ENCODE measurements at places on chromosomes 12 and 14. TPM values are rescaled to one million over a fixed set of nuclear protein-coding genes. Genes with fewer than 3 reads are reported as not detected.

DNA sequence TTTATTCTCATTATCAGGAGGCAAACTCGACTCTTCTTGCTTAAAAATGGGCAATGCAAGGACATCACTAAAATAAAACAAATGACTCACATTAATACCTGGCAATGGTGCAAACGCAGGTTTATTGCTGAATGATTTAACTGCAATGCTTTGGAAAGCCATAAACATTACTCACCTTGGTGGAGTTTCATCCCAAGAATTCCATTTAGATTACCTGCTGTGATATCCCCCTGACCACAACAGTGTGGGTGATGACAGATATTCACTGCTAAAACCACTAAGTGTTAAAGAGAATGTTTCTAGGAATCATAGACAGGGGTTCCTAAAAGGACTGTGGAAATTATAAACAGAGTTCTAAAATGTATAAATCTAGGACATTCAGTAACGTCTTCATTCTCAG lies 35.3 kb upstream of the CSRNP2 start:
- H3K4me3 ChIP-seq, result no peak overlapping the region
- no peaks in the 10 kb centered on the region for H3K27me3 ChIP-seq
- no peaks in the 10 kb centered on the region for H3K4me1 ChIP-seq
- DNase-seq, result peak; percentile 40
- H3K36me3 ChIP-seq, result peaks cover 15% of the 10 kb centered on the region

- peaks cover 3% of the 10 kb centered on the region for H3K36me3 ChIP-seq
- H3K27me3 ChIP-seq, result no peaks in the 10 kb centered on the region
- H3K4me1 ChIP-seq, result no peaks in the 10 kb centered on the region
- no peak overlapping the region for H3K27ac ChIP-seq
Observed at GRCh38 chr12:32155961-32156529, 49.4 kb downstream of the BICD1 start.

- H3K27me3 ChIP-seq, result peaks cover 22% of the 10 kb centered on the region
- no peak overlapping the region for H3K4me3 ChIP-seq
- peaks cover 3% of the 10 kb centered on the region for H3K36me3 ChIP-seq
- H3K27ac ChIP-seq, result no peak overlapping the region
- H3K4me1 ChIP-seq, result peaks cover 40% of the 10 kb centered on the region
Observed at GRCh38 chr12:49091056-49091835, 3.4 kb downstream of the DHH start.

GRCh38 chr14:68733086-68733914 lies 59.6 kb downstream of the ZFP36L1 start:
- no peaks in the 10 kb centered on the region for H3K27me3 ChIP-seq
- no peak overlapping the region for H3K27ac ChIP-seq
- no peaks in the 10 kb centered on the region for H3K4me1 ChIP-seq
- H3K4me3 ChIP-seq, result no peak overlapping the region
- no peak for DNase-seq

GRCh38 chr14:104805326-104805678 lies 4.4 kb downstream of the ZBTB42 start:
- DNase-seq, result no peak
- H3K27me3 ChIP-seq, result no peaks in the 10 kb centered on the region
- H3K27ac ChIP-seq, result no peak overlapping the region
- H3K4me1 ChIP-seq, result peaks cover 17% of the 10 kb centered on the region
- H3K36me3 ChIP-seq, result peaks cover 23% of the 10 kb centered on the region

DNA sequence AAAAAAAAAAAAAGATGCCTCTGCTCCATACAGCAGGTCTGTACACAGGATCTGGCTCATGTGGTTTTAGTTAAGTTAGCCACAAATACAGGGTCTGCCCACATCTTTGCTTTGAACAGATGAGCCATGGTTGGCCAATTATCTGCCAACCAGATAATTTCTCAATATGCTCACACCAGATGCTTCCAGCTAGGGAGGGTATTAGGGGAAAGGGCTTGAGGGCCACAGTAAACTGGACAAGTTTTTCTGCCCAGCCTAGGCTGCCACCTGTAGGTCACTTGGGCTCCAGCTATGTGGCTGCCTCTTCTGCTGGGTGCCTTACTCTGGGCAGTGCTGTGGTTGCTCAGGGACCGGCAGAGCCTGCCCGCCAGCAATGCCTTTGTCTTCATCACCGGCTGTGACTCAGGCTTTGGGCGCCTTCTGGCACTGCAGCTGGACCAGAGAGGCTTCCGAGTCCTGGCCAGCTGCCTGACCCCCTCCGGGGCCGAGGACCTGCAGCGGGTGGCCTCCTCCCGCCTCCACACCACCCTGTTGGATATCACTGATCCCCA lies 776 bp downstream of the RDH5 start:
- H3K27me3 ChIP-seq, result no peaks in the 10 kb centered on the region
- H3K4me3 ChIP-seq, result peak overlapping the region; percentile 40
- H3K4me1 ChIP-seq, result peaks cover 8% of the 10 kb centered on the region
- peak; percentile 74 for DNase-seq
- H3K36me3 ChIP-seq, result peaks cover 74% of the 10 kb centered on the region
- H3K27ac ChIP-seq, result peak overlapping the region; percentile 84

- no peak for DNase-seq
- H3K4me3 ChIP-seq, result no peak overlapping the region
- H3K27me3 ChIP-seq, result no peaks in the 10 kb centered on the region
- H3K36me3 ChIP-seq, result peaks cover 29% of the 10 kb centered on the region
- no peaks in the 10 kb centered on the region for H3K4me1 ChIP-seq
- no peak overlapping the region for H3K27ac ChIP-seq
Observed at GRCh38 chr14:74671789-74672188, 41.1 kb downstream of the AREL1 start.

DNA sequence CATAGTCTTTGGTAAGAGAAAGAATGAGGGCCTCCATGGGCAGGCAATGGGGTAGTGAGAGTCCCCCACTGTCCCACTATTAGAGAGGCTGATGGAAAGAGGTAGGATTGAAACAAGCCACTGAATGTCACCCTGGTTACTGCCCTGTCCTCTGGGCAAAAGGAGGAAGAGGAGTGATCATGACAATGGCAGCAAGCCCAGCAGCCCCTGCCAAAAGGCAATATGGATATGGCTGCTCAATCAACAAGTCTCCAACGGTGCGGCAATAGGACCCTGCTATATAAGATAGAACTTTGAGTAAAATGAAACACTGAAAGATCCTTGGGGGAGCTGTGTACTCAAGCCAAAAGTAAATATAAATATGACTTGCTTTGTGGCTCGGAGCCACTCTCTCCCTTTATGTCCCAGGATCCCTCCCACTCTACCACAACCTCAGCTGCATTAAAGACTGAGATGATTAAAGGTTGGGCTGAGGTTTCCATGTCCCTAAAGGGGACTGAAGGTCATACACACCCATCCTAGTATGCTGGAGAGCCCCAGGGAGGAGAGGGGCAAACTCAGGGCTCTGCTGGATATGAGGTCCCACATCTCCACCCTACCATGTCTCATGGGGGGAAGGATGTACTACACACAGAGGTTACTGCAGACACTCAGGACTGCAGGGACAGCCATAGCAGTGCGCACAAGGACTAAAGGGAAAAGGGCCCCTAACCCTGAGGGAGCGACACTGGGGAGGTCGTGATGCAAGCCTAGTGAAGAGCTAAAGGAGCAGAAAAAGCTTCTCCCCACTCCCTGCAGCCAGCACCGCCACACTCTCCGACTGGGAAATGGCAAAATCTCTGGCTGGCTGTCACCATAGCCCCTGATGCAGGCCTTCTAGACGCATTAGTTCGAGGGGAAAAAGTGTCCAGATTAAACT lies 5.9 kb downstream of the POMT2 start:
- no peaks in the 10 kb centered on the region for H3K27me3 ChIP-seq
- no peak for DNase-seq
- H3K4me1 ChIP-seq, result no peaks in the 10 kb centered on the region
- H3K27ac ChIP-seq, result peak overlapping the region; percentile 28
- no peaks in the 10 kb centered on the region for H3K36me3 ChIP-seq
- H3K4me3 ChIP-seq, result no peak overlapping the region

DNA sequence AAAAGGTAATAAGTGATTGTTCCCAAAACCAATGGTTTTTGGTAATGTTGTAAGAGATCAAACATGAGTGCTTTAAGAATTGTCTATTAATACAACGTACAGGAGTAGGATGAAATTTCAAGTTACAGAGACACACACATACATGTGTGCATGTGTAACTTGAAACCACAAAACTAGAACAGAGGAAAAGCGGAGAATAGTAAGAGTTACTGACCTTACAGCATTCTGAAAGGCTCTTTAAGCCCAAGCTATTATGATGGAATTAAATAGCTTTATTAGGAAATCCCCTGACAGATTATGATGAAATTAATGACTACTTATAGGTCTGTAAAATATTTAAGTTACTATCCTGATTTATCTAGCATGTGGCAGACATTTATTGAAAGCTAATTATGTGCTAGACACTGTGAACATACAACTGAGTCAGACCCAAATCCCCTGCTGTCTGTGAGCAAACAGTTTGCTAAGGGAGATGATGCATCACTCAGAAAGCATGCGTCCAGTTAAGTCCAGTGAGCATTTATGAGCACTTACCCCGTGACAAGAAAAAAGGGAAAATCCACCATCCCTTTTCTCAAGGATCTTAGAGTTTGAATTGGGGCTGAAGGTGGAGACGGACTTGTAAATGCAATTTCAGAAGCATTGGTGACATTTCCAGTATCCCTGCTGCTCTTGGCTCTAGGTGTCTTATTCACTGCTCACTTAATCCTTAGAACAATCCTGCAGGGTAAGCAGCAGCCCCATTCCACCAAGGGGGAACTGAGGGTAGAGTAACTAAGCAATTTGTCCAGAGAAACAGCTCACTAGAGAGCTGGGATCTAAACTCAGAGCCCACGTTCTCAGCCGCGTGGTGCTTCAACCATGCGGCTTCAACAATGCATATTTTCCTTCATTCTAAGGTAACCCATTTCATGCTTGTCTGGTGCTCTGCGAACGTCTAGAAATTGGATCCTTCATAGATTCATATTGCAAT lies 117.4 kb downstream of the EML1 start:
- no peaks in the 10 kb centered on the region for H3K4me1 ChIP-seq
- no peak for DNase-seq
- no peak overlapping the region for H3K4me3 ChIP-seq

GRCh38 chr12:93789767-93790166 lies 112.6 kb downstream of the CRADD start:
- no peaks in the 10 kb centered on the region for H3K36me3 ChIP-seq
- H3K27ac ChIP-seq, result no peak overlapping the region
- no peak overlapping the region for H3K4me3 ChIP-seq
- H3K4me1 ChIP-seq, result no peaks in the 10 kb centered on the region
- no peaks in the 10 kb centered on the region for H3K27me3 ChIP-seq
- DNase-seq, result no peak

DNA sequence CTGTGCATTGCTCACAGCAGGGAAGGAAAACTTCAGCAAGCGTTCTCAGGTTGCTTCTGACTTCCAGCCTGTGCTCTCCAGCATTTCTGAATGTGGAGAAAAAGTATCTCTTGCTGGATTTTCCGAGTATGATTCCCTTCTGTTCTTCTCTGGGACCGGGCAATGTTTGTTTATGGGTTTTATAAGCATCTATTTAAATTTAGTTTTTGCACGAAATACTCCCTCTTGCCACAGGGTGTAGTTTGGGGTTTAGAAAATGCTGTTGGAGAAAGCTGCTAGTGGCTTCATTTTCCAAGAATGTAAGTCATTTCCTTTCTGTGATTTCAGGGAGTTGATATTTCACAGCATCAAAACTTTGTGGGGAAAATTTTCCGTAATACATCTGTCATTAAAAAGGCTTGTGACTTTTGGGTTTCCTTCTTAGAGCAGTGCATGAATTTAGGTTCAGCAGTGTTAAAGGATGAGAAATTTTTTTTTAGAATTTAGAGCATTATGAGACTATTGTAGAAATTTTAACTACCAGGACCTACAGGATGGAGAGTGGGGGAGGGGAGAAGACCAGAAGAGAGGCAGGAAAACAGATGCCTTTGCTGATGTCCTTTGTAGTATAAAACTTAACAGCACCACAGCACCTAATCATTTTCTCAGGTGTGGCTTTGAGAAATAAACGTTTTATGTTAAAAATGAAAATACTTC lies 1.5 kb downstream of the FRMD6 start:
- H3K27me3 ChIP-seq, result peaks cover 2% of the 10 kb centered on the region
- peaks cover 9% of the 10 kb centered on the region for H3K4me1 ChIP-seq
- no peaks in the 10 kb centered on the region for H3K36me3 ChIP-seq
- H3K4me3 ChIP-seq, result peak overlapping the region; percentile 58

DNA sequence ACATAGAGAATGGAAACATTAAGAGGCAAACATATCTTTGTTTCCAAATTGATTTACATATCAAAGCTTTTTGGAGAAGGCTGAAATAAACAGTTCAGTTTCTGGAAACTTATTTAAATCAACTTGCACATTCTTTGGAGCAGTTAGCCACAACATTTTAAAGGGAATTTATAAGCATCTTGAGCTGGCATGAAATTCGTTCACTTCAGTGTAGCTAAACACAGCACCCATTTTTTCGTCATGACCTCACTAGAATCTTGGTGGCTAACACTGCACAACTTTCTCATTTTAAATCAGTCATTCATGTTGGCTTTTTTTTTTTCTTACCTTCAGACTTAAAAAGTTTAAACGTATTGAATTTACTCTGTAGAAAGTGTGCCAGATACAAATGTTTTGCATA lies 1139.9 kb upstream of the FLRT2 start:
- DNase-seq, result no peak
- H3K4me1 ChIP-seq, result no peaks in the 10 kb centered on the region
- H3K4me3 ChIP-seq, result no peak overlapping the region
- no peaks in the 10 kb centered on the region for H3K27me3 ChIP-seq
- H3K36me3 ChIP-seq, result no peaks in the 10 kb centered on the region
- no peak overlapping the region for H3K27ac ChIP-seq

- no peaks in the 10 kb centered on the region for H3K4me1 ChIP-seq
- no peaks in the 10 kb centered on the region for H3K27me3 ChIP-seq
- peak overlapping the region; percentile 68 for H3K4me3 ChIP-seq
- peak; percentile 62 for DNase-seq
Observed at GRCh38 chr14:21025371-21026273, 761 bp upstream of the NDRG2 start.

The KCNC2 gene
- polyA plus RNA-seq, result not detected

The OR6C4 gene
- not detected for polyA plus RNA-seq

The TMPRSS12 gene
- not detected for polyA plus RNA-seq

The AHNAK2 gene
- under 0.01 TPM for polyA plus RNA-seq

The USP44 gene
- polyA plus RNA-seq, result 0.21 TPM

The HCAR3 gene
- 0.27 TPM for polyA plus RNA-seq

The MRPL42 gene
- polyA plus RNA-seq, result 42.5 TPM
